ENCODE measurements at places on chromosomes 3 and 15.

DNA sequence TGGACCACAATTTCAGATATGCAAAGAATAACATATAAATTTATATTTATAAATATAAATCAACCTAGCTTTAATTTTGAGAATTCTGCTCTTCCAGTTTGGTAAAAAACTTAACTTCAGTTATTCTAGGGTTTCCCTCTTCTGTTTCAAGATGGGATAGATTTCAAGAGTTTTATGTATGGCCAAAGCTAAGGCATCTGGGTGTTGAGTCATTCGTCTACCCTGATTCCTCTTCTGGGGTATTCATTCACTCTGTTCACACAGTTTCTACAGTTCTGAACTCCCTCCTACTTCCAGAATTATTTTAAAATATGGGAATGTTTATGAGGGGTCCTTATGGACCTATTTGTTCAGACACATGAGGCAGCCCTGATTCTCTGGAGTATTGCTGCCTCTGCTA lies 4.2 kb upstream of the FGF7 start:
- DNase-seq, result no peak

DNA sequence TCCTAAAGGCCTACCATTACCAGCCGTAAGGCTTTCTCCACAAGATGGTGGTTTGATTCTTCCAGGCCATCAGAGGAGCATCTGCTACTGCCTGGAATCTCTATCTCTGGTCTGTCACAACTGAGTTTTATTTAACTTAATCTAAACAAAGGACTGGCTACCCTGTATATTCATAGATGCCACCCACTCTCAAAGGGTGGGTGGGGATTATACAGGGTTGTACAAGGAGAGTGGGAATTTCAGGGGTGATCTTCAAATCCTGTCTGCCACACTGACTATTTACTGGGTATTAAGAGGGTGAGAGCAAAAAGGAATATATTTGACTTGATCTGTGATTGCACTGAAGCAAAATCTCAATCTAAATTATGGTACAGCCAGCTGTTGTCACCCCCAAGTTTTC lies 253.3 kb downstream of the MBNL1 start:
- no peak for DNase-seq

GRCh38 chr3:171365489-171365888 lies 94.7 kb downstream of the TNIK start:
- DNase-seq, result no peak

DNA sequence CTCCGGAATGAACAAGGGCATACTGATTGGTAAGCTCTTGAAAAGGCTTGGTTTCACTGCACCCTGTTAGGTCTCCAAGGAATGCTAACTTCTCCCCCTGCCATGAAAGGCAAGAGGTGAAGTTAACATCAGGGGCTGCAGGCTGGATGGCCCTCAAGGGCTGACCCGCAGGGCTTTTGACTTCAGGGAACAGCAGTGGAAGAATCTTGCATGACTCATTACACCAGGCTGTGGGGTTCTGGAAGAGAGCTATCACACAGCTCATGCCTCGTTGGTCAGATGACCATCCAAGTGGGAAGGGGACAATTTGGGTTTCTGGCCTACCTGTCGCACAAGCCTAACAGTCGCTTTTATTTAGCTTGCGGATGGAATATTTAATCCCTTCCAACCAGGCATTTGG lies 23.6 kb upstream of the ATG7 start:
- no peak for DNase-seq

- DNase-seq, result no peak
Observed at GRCh38 chr3:65575376-65575840, 463.3 kb downstream of the MAGI1 start.

GRCh38 chr3:158106766-158107471 lies 699 bp upstream of the SHOX2 start:
- DNase-seq, result no peak

DNA sequence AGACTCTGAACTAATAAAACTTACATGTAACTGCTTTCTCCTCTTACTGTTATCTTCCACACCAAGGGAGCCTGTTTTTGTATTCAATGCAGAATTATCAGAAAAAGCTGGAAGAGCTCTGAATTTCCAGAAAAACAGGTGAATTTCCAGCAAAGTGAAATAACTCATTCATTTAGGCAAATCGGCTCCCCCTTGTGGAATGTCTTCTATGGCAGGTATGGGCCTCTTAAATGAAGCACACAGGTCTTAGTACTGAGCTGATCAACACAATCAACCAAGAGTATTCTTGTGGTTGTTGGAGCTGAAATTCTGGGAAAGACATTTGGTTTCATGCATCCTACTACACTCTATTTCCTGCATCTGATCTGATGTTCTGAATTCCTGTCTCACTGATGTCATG lies 31.0 kb upstream of the PTPRG start:
- no peak for DNase-seq
